NCI-H2029 (cell line): ENCODE measurements at places on chromosomes 13 and 19.
A peak's percentile ranks its signal among the peaks of the same experiment; 100 is the strongest.

DNA sequence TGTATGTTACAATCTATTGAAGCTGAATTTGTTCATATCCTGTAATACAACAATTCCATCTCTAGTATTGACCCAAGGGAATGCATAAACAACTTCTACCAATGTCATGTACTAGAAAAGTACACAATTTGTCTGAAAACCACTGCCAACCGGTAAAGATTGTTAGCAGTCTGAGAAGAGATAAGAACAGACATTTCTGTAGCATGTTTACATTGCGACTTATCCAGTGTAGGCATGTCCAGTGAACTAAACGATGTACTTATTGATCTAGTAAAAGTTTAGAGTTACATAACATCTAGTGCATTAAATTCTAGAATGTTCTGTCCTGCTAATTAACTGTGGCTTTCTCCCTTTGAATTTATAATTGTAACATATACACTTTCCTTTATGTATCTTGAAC lies 425.9 kb downstream of the SLITRK6 start:
- no peak for DNase-seq

DNA sequence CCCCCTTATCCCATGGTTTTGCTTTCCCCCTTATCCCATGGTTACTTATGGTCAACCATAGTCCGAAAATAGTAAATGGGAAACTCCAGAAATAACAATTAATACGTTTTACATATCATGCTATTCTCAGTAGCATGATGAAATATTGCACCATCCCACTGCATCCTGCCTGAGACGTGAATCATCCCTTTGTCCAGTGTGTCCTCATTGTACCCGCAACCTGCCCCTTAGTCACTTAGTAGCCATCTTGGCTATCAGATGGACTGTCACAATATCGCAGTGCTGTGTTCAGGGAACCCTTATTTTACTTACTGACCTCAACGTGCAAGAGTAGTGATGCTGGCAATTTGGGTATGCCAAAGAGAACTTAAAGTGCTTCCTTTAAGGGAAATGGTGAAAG lies 10.5 kb upstream of the NBEA start:
- DNase-seq: no peak

DNA sequence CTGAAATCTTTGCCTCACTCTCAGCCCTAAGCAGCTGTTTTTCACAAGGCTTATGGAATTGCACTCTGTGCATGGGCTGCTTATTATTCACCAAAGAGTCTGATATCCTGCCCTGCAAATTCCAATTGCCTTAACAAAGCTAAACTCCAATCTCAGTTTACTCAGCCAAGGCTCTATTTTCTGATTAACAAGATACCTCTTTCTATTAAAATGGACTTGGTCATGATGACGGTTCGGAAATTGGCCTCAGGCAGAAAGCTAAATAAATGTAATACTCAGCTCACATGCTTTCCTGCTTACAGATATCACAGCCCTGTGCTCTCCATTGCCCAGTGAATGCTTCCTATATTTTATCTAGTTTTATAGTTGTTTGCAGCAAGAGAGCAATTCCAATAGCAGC lies 1270.8 kb downstream of the PCDH9 start:
- DNase-seq: no peak

DNA sequence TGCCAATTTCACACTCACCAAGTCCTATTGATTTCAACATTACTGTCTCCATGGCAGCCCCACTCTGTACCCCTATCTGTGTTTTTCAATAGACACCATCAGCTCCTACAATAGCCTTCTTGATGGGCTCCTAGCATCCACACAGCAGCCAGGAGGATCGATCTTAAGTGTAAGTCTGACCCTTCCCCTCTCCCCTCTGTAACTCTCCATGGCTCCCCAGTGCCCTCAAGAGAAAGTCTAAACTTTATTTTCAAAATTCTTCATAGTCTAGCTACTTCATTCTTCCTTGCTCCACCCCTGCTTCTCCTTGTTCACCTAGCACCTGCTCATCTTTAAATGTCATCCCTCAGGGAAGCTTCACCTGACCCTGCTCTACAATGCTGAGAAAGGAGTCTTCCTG lies 30.0 kb upstream of the ZNRF4 start:
- no peak for DNase-seq

- DNase-seq: no peak
These were observed 149.7 kb upstream of the ZNF536 start for GRCh38 chr19:30222428-30222873.

DNA sequence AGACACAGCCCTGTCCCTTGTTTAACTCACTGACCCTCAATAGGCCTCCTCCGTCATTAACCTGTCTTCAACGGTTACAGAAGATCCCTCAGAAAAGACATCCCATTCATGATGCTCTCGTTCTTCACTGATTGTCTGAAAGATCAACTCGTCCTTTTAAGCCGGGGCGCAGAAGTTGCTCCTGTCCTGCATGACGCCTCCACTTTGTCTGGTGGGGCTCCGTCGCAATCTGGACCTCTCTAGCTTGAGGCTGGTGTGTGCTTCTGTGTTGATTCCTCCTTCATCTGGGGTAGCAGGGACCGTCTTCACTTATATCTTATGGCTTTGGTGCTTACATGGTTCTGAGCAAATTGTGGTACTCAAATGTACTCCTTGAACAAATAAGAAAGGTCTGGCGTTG lies 766.0 kb upstream of the PCDH9 start:
- DNase-seq: no peak

GRCh38 chr19:3343619-3344502 lies 22.5 kb upstream of the NFIC start:
- DNase-seq: peak; percentile 73

GRCh38 chr13:67651908-67652465 lies 421.9 kb upstream of the PCDH9 start:
- DNase-seq: no peak

DNA sequence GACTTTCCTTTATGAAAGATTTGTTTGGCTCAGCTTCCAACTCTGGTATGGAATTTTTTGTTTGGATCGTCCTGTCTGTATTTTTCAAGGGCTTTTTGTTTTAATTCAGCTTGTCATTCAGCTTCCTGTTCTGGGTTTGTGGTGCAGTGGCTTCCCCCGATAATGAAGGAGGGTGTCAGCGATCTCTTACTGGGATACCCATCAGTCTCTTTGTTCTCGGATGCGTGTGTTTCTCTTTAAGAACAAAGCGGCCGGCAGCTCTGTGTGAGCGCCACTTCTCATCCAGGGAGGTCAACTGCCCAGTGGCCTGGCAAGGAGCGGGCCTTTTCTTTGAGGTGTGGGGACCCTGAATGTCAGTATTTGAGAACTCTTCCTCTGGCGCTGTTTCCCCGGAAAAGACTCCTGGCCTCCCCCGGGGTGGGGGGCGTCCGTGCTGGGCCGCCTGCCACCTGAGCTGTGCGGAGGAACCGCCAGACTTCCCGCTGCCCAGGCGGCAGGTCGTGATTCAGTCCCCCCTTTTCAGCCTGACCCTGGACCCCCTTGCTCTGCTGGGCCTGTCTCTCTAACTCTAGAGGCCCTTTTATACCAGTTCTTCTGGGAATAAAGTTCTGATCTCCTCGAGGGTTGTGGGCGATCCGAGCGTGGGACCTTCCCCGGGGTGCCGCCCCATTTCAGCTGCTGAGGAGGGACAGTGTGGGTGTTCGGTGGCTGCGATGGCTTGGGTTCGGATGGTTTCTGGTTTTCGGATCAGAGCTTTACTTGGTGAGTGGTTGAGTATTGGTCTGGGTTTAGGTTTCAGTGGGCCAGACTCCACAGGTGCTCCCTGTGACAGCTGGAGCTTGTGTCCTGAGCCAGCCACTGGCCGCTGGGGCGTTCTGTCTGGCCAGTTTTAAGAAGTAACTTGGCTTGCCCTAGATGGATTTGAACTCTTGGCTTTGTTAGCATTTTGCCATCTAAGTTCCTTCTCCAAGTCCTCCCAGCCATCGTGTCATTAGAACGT lies 3.4 kb downstream of the SF3A2 start:
- DNase-seq: no peak
